Common myeloid progenitor, CD34-positive (primary cell): ENCODE measurements at places on chromosomes 11 and 22.

GRCh38 chr11:80168796-80169195, 728.0 kb upstream of the TENM4 start:
- DNase-seq = no peak

DNA sequence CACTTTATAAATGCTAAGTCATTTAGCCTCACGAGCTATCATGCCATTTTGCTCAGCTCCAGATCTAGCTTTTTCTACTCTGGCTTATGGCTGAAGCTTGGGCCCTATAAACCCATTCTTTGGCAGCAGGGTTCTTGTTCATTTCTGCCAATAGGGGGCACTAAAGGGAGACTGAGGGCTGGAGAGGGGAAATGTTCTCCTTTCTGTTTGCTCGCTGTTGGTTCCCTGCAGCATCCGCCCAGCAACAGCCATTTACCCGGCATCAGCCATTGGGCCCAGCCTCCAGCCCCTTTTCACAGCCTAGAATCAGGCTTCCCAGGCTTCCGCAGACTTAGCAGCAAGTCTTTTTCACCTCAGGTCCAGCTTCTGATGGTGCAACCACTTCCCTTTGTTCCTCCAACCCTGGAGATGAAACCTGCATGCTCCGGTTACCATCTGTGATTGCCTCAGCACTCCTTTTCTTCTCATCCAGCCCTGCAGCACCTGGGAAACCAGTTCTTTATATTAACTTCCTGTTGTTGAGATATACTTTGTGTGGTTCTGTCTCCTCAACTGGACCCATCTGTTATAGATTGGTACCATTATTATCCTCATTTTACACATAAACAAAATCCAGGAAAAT, 4.2 kb upstream of the ME3 start:
- no peak for DNase-seq

GRCh38 chr22:31496735-31497146, 405 bp downstream of the SFI1 start:
- DNase-seq = no peak

- no peak for DNase-seq
Measured at GRCh38 chr11:88489030-88489429, 151.5 kb upstream of the CTSC start.

- no peak for DNase-seq
Measured at GRCh38 chr11:72953637-72954036, 139.4 kb downstream of the ATG16L2 start.

- DNase-seq = no peak
Measured at GRCh38 chr11:106553304-106553703, 465.0 kb downstream of the GUCY1A2 start.

DNA sequence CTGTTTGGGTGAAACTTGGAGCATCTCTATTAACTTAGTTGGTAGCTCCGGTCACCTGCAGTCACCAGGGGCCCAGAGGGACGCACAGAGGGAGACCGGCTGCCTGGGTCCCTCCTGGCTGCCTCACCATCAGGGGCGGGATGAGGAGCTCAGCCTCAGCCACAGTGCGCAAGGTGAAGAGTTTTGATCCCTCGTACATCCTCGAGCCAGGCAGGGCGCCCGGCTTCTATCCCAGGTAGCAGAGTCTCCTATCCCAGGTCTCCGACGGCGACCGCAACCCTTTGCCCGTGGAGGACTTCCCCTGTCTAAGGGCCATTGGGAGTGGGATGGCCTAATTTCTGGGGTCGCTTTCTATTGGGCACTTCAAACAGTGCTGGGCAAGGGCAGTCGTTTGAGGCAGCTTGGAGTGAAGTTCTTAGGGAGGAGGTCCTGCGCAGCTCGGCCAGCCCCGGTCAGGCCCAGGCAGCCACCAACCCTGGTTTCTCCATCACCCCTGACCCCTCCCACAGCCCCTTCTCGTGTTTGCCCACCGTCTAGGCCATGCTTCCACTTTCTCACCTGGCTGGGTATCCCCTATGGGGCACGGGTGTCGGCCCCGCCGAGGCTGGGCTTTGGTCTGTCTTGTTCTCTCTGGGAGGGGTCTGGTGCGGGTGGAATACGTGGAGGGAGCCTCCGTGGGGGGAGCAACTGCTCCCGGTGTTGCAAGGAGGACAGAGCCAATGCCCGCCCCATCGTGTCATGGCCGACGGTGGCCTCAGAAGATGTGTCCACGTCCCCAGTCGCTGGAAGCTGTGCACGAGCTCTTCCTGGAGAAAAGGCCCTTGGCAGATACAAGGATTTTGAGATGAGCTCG, 3.6 kb upstream of the MRGPRG start:
- no peak for DNase-seq

- DNase-seq = no peak
Measured at GRCh38 chr11:74418509-74418895, 20.3 kb upstream of the PGM2L1 start.

DNA sequence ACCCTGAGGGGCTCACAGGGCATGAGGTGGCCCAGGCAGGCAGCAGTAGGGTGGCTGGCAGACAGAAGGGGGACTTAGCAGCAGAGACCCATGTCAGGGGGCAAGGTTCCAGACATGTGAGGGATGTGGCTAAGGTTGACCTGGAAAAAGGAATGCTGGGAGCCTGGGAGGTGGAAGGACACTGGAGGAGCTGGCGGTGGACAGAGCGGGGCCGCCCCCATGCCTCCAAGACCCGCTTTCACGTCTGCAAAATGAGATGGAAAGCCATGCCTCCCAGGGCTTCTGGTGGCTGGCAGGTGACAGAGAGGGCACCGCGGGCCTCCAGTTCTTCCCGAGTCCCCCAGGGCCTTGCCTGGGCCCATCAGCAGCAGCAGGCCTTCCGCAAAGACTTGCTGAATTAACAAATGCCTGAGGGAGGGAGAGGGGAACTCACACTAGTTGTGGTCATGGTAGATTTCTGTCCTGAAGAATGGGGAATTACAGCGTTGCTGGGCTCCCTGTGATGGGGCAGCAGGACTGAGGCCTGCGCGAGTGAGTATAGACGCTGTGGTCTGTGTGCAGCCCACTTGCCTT, 23.1 kb upstream of the SOX10 start:
- DNase-seq = no peak

GRCh38 chr11:117997823-117998579, 11.8 kb downstream of the IL10RA start:
- DNase-seq = no peak

DNA sequence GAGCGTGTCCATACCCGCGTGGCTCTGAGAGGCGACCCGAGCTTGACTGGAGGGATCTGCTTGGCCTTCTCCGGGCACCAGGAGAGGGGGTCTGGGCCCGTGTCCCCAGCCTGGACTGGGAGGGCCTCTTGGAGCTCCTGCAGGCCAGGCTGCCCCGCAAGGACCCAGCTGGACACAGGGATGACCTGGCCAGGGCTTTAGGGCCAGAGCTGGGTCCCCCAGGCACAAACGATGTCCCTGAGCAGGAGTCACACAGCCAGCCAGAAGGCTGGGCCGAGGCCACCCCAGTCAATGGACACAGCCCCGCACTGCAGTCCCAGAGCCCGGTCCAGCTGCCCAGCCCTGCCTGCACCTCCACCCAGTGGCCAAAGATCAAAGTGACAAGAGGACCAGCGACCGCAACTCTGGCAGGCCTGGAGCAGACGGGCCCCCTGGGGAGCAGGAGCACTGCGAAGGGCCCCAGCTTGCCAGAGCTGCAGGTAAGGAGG, 38.2 kb downstream of the TRIOBP start:
- no peak for DNase-seq

DNA sequence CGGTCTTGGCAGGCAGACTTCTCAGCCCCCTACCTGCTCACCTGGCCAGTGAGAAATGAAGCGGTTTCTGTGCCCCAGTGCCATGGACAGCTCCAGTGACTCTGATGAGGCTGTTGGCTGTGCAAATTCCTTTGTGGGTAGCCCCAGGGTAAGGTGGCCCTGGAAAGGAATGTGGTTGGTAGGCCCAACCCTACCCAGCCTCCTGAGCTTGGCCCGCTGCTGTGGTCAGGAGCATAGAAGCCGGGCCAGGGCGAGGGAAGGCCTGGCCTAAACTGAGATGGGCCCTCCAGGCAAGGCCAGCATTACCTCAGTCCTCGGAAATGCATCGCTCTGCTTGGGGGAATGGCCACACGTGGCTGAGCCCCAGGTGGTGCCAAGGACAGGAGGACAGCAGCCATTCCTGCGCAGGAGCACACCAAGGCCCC, 16.9 kb downstream of the DAGLA start:
- no peak for DNase-seq

DNA sequence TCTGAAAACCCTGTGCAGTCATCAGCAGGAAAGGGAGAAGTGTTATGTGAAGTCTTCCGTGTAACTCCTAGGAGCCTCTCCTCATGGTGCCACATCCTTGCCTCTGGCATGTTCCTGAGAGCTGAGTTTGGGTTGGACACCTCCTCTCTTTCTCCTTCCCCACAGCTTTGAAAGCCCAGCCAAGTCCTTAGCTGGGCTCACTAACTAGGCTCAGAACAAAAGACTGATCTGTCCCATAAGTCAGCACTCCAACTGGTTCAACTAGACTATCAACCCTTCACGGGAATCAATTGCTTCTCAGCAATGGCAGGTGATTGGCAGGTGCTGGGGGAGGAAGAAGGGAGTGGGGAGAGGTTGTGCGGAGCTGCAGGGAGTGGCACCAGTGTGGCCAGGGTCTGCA, 509.9 kb upstream of the B3GAT1 start:
- DNase-seq = no peak

DNA sequence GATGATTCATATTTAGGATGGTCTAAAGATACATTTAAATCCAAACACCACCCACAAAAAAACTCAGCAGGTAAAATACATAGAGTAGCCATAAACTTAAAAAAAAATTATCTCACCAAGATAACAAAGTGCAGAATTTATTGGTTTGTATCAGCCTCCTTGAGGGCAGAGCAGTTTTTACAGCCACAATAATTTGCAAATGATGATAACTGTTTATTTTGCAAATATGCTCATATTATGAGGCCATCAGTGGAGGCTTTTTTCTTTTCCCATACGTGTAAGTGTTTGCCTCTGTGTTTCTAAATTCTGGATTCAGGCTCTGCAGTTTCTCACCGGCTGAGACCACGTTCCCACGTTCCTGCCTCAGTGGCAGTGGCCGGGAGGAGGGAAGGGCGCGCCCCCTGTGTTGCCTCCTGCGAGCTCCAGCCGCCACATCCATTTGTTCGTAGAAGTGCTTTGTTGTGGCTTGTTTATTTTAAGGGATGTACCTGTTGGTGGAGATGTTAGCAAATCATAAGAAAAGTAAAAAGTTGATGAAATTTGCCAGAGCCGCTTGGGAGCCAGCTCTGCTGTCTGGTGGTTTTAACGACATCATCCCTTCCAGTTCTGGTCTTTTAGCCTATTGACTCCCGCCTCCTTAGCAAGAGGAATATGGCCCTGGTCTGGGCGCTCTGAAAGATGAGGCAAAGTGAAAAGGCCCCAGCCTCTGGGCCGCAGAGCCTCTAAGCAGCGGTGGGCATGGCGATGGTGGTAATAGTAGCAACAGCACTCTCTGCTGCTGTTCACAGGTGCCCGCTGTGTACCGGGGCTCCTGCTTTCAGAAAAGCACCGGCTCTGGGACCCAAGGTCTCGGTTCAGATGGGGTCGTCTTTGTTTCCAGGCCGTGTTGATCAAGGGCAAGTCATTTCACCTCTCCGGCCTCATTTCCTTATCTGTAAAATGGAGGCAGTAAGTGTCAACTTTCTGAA, 66.7 kb upstream of the PPARA start:
- no peak for DNase-seq

DNA sequence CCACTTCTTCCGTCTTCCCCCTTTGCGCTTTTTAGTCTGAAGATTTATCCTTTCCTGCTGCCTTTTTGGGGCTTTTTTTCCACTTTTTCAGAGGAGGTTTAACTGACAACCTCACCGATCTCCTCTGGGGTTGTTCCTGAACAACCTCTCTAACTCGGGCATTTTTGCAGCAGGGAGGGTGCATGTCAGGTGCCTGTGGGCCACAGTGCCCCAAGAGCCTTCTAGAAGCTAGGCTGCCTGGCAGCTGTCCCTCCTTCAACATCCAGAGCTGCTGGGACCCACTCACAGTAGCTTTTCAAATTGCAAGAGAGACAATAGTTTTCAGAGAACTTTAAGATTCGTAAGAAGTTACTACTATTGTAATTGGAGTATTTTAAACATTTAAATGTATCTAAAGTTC, 1112.4 kb upstream of the CNTN5 start:
- no peak for DNase-seq

- DNase-seq = no peak
Measured at GRCh38 chr11:11081288-11081687, 223.4 kb upstream of the ZBED5 start.

GRCh38 chr22:28111501-28112189, 192.6 kb upstream of the PITPNB start:
- no peak for DNase-seq

GRCh38 chr22:29663180-29663821, 56.5 kb upstream of the CABP7 start:
- DNase-seq = no peak

- no peak for DNase-seq
Measured at GRCh38 chr11:26134481-26135355, 197.2 kb upstream of the ANO3 start.

DNA sequence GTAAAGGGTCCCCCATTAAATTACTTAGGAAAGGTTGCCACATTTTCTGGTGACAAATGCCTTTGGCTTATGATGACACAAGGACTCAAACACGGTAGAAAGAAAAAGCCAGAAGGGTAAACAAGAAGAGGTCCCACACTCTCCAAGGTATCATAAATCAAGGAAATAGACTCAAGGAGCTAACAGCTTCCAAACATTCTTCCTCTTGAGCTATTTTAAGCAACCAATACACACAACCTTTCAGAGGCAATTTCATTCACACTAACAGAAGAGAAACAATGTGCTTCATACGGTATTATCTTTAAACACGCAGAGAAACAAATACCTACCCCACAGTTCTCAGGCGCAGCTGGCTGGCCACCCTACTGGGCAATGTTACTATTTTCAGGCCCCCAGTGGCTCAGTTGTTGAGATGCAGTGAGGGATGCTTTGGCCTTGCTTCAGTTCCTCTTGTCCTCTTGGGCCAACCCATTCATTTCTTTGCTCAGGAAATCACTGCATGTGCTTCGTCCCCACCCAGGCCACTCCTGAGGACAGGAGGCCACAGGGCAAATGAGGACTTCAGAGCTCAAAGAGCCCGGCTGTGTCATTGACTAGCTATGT, 15.8 kb downstream of the ABTB2 start:
- DNase-seq = no peak

- no peak for DNase-seq
Measured at GRCh38 chr11:128492461-128492860, 94.9 kb downstream of the ETS1 start.

DNA sequence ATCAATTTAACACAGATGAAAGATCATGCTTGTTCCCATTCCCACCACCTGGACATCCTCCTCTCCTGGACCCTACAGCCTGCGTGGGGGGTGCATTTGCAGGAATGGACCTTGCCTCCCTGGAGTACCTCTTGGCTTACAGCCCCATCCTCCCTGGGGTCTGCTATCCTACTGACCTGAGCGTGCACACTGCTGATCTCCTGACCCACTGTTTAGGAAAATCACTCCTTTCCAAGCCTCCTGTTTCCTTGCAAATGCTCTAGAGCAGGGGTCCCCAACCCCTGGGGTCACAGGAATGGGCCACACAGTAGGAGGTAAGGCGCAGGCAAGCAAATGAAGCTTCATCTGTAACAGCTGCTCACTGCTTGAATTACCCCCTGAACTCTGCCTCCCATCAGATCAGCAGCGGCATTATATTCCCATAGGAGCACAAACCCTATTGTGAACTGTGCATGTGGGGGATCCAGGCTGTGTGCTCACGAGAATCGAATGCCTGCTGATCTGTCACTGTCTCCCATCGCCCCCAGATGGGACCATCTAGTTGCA, 88.2 kb upstream of the SEPTIN5 start:
- DNase-seq = no peak
